Aorta (tissue), 5 donors: ENCODE measurements at places on chromosomes 2 and 18. TPM values are rescaled to one million over a fixed set of nuclear protein-coding genes. Genes with fewer than 3 reads are reported as not detected.

The MOCOS gene
- total RNA-seq = 1.7 TPM

The GRB14 gene
- 5.1 TPM for total RNA-seq

The ATG9A gene
- 36.3 TPM for total RNA-seq

The KIAA1328 gene
- total RNA-seq = 21.1 TPM

The CDH19 gene
- 7.8 TPM for total RNA-seq

The LAMA1 gene
- total RNA-seq = 3.1 TPM

The TSGA10 gene
- 4.3 TPM for total RNA-seq

The KIF1A gene
- total RNA-seq = 0.78 TPM

The CNGA3 gene
- not detected for total RNA-seq

The PTH2R gene
- total RNA-seq = 0.18 TPM

The TNFRSF11A gene
- total RNA-seq = 9.1 TPM

The DPP10 gene
- not detected for total RNA-seq

The TMEM247 gene
- total RNA-seq = not detected

The CCL20 gene
- total RNA-seq = not detected

The DYNAP gene
- not detected for total RNA-seq

The NLRC4 gene
- 4.2 TPM for total RNA-seq

The NCL gene
- total RNA-seq = 408 TPM

The GPR39 gene
- total RNA-seq = 0.42 TPM

The BOK gene
- total RNA-seq = 6.3 TPM

The TGFBRAP1 gene
- total RNA-seq = 17.5 TPM

The ITGB6 gene
- 0.18 TPM for total RNA-seq

The ARHGAP28 gene
- 8.6 TPM for total RNA-seq

The NAT8 gene
- not detected for total RNA-seq

The MAPK4 gene
- 4.2 TPM for total RNA-seq

The AGBL5 gene
- total RNA-seq = 14.3 TPM

The CENPA gene
- total RNA-seq = 0.23 TPM

The RIOK3 gene
- total RNA-seq = 55.3 TPM

The RIT2 gene
- not detected for total RNA-seq

The UGT1A5 gene
- not detected for total RNA-seq

The LYG2 gene
- total RNA-seq = not detected

The VSNL1 gene
- not detected for total RNA-seq
